ENCODE measurements at places on chromosomes 16 and 17.

DNA sequence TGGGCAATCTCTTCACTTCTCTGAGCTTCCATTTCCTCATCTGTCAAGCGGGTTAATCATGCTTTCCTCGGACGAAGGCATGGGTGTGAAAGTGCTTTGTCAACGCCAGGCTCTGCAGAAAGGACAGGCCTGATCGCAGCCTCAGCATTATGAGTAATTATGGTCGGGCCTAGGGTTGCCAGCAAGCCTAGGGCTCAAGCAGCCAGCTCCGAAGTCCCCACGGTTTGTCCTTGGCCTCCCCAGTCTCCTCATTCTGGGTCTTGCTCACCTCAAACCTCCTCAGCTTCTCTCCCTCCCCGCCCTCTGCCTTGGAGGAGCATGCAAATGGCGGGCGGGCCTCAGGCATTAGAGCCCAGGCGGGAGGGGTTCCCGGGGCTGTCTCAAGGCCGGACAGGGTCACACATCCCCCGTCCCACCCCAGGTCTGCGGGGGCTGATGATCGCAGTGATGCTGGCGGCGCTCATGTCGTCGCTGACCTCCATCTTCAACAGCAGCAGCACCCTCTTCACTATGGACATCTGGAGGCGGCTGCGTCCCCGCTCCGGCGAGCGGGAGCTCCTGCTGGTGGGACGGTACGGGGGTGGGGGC lies 10.2 kb upstream of the FAM83G start:
- no peak for DNase-seq

GRCh38 chr17:74354123-74354522 lies 7.5 kb downstream of the BTBD17 start:
- DNase-seq, result peak; percentile 49

DNA sequence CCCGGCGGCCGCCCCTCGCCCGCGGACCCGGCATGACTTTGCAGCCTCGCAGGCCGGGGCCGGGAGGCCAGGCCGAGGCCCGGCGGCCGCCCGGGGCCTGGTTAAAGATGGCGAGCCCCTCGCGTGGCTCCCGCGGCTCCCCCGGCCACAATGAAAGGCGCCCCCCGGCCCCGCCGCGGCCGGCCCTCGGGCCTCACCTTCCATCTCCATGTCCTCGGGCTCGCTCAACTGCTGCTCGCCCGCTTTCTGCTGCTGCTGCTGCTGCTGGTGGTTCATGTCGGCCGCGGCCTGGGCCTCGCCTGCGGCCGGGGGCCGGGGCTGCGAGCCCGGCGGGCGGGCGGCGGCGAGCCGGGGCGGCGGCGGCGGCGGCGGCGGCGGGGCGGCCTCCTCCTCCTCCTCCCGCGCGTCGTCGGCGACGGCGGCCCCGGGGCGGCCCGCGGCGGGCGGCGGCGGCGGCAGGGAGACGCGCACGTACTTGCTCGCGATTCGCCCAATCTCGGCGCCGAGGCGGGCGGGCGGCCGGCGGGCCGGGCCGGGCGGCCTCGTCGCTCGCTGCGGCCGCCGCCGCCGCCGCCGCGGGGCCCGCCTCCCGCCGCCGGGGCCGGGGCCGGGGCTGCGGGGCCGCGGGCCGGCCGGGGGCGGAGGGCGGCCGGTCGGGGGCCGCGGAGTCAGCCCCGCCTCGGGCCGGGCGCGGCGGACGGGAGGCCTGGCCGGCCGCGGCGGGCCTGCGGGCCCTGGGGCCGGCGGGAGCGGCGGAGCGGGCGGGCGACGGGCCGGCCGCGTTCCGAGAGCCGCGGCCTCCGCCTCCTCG lies 491 bp downstream of the USP7 start:
- no peak for DNase-seq

DNA sequence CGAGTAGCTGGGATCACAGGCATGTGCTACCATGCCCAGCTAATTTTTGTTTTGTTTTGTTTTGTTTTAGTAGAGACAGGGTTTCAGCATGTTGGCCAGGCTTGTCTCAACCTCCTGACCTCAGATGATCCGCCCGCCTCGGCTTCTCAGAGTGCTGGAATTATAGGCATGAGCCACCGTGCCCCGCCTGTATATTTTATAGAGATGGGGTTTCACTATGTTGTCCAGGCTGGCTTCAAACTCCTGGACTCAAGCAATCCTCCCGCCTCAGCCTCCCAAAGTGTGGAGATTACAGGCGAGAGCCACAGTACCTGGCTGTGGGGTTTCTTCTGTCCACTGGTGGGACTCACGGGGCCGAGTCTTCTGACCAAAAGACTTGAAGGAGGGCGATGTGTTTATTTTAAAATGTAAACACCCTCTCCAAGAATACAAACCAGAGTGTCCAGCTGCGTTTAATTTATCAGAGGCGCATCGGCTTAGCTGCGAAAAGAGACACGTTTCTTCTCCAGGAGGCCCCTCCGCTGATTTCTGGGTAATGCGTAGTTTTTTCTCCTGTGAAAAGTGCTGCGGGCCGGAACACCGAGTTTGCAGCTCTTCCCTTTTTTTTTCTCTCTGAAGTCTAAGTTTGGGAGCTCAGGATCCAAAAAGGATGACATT lies 86.9 kb upstream of the CIBAR2 start:
- no peak for DNase-seq

DNA sequence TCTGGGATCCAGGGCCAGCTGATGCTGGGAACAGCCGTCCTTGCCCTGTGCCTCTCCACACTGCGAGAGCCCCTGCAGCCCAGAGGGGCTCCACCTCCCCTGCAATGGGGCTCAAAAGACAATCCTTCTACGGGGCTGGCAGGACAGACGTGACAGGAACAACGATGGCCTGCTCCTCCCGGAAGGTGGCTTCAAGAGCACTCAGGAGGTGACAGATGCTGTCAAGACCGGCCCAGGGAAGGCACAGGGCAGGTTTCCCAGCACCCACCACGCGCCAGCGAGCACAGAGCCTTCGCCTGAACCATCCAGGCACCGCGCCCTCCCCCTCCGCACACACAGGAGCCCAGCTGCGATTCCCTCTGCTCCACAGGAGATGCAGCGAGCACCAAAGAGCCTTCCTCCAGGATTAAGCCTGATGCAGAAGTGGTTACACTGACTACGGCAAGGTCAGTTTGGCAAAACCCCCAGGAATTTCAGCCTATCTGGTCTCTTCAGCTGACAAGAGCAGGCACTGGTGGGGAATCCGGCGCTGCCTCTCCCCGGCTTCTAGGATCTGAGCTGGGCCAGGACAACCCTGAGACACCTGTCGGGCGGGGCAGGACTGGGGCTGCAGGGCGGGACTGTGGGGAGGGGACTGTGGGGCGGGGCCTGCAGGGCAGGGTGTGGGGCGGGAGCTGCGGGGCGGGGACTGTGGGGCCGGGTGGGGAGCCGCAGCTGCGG lies 103.4 kb downstream of the ZNF778 start:
- no peak for DNase-seq

GRCh38 chr17:2704031-2704889 lies 7.3 kb downstream of the CLUH start:
- no peak for DNase-seq

GRCh38 chr17:76716146-76716838 lies 5.5 kb upstream of the MXRA7 start:
- peak; percentile 77 for DNase-seq

DNA sequence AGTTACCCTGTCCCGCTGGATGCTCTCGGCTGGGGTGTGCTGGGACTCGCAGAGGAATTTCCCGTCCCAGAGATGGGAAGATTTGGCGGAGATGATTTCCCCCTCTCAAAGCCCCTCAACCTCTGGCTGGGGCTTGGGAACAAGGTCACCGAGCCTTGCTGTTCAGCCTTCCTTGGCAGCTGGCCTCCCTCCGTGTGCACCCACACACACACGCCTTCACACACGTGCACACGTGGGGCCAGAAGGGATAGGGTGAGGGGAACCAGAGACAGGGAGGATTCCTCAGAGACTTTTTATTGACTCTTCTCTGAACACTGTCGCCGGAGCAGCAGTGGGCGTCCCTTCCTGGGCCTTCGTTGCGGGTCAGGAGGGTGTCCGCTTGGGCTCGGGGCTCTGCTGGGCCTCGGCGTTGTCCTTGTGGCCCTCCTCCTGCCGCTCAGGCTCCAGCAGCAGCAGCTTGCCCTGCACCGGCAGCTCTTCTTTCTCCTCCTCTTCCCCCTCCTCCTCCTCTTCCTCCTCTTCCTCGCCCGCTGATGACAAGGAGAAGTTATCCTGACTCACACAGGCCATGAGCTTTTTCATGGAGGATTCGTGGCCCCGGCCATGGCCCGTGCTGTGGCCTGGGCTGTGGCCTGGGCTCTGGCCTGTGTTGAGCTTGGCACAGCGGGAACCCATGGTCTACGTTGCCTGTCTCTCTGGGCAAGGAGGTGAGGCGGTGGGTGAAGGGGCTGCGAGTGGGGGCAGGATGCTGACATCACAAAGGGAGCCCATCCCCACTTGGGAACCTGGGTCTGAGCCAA lies at the start of gene PRM3:
TSS of gene PRM3 (minus strand) at position 709 of the 800 bp plus-strand sequence. CDS start at position 675, 34 bp downstream.
- DNase-seq, result no peak

DNA sequence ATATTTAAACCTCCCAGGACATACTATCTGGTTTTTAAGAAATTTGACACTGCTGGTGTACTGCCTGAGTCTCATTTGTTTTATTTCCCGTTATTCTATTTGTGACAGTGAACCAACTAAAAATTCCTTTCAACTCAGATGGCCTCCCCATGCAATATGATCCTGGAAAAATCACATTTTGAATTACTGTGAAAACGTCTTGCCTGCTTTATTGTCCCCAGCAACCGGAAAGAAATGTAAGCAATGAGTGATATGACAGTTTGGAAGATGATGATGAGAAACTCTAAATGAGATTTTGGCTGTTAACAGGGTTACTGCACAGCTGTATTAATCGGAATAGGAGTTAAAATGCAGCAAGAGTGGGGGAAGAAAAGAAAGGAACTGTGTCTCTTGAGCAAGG lies 590.7 kb upstream of the CDH5 start:
- no peak for DNase-seq

DNA sequence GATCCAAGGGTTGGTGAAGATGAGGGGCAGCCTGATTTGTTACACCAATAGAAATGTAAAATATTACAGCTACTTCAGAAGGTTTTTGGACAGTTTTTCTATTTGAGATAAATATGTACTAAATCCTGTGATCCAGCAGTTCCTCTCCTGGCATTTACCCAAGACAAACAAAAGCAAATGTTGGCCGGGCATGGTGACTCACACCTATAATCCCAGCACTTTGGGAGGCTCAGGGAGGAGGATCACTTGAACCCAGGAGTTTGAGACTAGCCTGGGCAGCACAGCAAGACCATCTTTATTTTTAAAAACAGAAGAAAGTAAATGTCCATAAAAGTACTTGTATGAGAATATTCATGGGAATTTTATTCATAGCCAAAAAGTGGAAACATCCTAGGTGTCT lies 64.8 kb upstream of the MRC2 start:
- no peak for DNase-seq

DNA sequence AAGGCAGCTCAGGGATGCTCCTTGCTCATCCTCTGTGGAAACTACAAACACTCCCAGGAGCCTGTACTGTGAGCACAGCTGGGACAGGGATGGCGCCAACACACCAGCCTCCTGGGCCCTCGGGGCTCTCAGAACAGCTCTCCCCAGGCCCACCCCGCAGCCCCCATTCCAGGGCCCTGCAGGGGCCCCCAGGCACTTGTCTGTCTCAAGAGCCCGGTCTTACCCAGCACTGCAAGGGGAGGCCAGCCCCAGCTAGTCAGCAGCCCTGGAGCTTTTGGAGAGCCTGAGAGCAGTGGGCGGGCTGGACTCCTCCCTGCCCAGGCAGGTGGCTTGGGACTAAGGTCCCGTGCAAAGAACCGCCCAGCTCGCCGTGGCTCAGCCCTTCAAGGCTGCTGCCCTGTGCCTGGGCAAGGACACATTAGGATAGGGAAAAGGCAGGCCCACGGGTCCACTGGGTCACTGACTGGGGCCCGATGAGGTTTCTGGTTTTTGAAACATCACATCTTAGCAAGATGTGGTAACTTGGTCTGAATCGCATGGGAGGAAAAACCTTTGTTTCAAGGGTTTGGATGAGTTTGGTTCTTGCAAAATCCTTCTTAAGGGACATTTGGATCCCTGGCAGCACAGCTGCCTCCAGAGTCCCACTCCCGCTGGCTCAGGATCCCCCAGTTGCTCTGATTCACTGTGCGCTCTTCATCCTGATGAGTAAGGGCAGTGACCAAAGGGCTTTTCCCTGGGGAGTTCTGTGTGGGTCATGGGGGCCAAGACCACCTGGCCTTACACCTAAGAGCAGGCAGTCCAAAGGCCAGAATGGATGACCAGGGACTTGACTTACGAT lies 2.8 kb downstream of the DNASE1L2 start:
- no peak for DNase-seq

GRCh38 chr17:47231866-47232265 lies 21.8 kb upstream of the ITGB3 start:
- no peak for DNase-seq

DNA sequence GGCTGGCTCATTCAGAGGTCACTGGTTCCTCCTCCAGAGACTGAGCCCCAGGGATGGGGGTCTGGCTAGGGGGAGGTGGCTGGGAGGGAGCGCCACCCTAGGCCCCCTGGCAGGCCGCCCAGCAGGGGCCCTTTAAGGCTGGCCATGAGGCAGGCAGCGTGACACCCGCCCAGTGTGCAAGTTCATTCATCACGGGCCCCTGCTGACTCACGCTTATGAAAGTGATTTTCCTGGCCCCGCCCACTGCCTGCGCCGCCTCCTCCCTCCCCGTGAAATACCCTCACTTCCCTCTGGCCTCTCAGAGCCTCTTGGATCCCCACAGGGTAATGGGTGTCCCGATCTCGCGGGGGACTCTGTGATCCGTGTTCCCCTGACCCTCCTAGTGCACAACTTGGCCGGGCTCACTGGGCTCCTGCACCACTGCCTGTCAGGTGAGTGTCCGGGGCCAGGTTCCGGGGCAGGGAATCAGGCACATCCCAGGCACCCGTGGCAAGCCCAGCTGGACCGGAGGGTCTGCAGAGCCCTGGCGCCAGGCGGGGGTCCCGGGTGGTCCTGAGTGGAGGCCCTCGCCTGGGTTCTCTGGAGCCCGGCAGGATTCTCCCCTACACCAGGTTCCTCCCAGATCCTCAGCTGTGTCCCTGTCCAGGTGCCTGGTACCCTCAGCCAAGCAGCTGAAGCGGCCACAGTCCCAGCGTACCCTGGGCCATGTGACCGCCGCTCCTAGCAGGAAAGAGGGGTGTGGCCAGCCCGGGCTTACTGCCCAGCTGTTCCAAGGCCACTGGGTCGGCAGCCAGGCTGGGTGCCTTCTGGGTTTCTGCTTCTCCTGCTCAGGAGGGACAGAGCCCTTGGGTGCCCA lies at the start of gene OSGIN1:
TSS of gene OSGIN1 (plus strand) at position 301 of the 856 bp plus-strand sequence. CDS start 4,432 bp downstream, outside the sequence.
- peak; percentile 24 for DNase-seq

- no peak for DNase-seq
Observed at GRCh38 chr16:87951552-87952538, 611 bp downstream of the BANP start.

DNA sequence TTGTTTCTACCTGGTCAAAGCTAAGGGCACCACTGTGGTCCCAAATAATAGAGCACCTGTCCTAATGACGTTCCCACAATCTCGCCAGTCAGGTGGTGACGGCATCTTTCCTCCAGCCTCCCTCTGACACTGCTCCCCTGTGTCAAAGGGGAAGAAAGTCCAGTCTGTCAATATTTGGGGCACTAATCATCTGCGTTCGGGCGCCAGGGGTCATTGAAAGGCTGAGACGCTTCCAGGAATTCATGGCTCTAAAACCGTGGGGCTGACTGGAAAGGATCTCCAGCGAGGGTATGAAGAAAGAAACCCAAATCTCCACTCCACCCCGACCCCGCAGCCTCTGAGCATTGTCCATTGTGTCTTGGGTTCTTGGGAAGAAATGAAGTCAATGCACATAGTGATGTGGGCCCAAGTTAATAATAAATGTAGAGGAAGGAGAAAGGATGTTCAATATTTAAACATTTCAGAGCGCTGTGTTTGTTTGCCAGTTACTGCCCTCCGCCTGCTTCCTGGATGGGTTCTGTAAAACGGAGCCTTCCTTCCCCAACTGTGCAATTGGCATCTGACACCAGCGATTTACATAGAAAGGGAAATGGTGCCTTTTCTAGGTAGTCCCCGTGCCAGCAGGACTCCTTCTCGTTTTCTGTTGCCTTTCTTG lies 103.2 kb downstream of the SOCS1 start:
- DNase-seq, result no peak

GRCh38 chr16:71796501-71797097 lies 12.0 kb downstream of the AP1G1 start:
- no peak for DNase-seq

Data from effector memory CD8-positive, alpha-beta T cell (primary cell).